Naive B cell (primary cell): ENCODE measurements at places on chromosomes 3 and 15.

DNA sequence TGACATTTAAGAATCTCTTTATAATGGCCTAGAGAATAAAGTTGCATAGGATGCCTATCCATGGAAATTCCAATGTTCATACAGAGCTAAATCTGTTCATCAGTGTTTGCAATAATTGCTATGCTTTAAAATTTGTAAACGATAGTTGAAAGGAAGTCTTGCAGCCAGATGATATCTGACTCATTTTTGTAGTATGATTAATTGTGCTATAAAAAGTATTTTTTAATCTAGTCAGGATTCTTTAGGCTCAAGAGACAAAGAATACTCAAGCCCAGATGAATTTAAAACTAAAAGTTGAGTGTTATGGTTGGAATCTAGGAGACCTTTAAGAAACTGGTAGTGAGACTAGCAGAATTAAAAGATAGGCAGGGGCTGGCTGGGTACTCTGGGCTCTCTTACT lies 50.5 kb downstream of the SUCNR1 start:
- H3K36me3 ChIP-seq: no peaks in the 10 kb centered on the region
- H3K27me3 ChIP-seq: no peaks in the 10 kb centered on the region
- H3K4me3 ChIP-seq: no peak overlapping the region
- H3K4me1 ChIP-seq: no peaks in the 10 kb centered on the region

DNA sequence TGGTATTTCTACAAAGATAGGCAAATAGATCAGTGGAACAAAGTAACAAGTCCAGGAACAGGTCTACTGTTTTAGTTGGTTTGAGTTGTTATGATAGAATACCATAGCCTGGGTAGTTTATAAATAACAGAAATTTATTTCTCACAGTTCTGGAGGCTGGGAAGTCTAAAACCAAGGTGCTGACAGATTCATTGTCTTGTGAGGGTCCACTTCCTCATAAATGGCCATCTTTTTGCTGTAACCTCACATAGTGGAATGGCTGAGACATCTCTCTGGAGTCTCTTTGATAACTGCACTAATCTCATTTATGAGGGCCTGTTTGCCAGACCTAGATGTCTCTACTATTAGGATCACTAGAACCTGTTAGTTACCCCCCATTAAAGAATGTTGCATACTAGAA lies 152.3 kb upstream of the MYRIP start:
- no peak for DNase-seq
- H3K36me3 ChIP-seq: no peaks in the 10 kb centered on the region
- H3K4me3 ChIP-seq: no peak overlapping the region
- H3K27me3 ChIP-seq: peaks cover 10% of the 10 kb centered on the region

DNA sequence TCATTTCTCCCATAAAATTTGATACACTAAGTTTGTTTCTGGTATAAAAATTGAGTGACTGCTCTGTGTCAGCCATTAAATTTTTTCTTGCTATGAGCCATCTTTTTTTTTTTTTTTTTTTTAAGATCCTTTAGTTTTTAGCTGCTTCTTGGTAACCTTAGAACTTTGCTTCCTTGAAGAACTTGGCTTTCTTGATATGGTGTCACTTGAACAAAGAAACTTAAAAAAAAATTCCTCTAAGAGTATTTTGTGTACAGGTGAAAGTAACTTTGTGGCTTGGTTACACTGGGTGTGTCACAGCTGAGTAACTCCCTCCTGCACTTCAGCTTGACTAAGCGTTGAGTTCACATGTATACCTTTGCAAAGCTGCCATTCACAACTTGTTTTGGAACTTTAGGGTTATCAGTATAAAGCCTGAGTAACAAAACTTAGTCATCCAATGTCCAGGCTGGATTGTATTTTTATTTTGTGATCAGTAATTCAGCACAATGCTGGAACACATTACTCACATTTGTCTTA lies 6.5 kb downstream of the CHD2 start:
- H3K27me3 ChIP-seq: no peaks in the 10 kb centered on the region
- peaks cover 11% of the 10 kb centered on the region for H3K36me3 ChIP-seq
- H3K4me3 ChIP-seq: peak overlapping the region; percentile 81
- peak; percentile 44 for DNase-seq
- H3K27ac ChIP-seq: peak overlapping the region; percentile 96

DNA sequence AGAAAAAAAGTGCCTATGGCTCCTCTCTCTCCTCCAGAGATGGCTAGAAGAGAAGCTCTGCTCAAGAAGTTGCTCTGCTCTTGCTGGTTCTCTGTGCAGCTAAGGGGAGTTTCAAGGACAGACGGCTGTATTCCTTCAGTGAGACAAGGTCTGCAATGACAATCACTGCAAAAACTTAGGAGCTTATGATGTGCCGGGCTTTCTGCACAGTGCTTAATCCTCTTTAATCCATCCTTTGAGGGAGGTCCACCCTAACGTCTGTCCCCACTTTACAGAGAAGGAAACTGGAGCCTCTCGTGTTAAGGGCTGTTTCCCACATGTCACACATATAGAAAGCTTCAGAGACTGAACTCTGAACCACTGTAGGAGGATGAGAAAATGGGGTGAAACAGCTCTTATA lies 260.6 kb downstream of the MEX3B start:
- H3K4me1 ChIP-seq: no peaks in the 10 kb centered on the region
- no peak for DNase-seq
- no peak overlapping the region for H3K27ac ChIP-seq
- H3K4me3 ChIP-seq: no peak overlapping the region

DNA sequence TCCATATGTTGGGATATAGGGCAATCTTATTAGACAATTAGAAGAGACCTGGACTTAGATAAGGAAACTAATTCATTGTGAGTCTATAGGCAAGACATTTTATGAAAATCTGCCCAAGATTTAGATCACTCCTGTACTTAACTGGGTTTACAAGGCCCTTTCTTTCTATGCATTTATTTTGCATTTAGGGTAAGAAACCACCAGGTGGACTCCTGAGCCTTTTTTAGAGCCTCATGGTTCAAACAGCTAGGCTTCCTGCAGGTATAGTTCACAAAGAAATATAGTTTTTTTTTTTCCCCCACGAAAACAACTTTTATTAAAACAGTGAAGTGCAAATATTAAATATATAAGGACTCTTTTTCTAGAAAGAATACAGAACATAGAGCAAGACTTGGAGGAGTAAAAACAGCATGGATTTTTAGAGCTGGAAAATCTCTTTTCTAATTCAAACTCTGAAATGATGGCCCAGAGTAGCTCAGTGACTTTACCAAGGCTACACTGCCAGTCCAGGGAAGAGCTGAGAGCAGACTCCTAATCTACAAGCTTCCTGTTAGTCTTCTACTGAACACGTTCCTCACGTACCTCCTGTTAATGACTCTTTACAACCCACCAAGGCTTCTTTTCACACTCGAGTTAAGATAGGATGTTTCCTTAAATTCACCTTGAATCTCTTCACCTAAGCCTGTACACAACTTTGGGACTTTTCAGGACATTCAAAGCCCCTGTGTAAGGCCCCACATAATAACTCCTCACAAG lies 400.9 kb upstream of the ATP11B start:
- H3K27ac ChIP-seq: no peak overlapping the region
- no peaks in the 10 kb centered on the region for H3K36me3 ChIP-seq
- no peaks in the 10 kb centered on the region for H3K4me1 ChIP-seq
- no peak for DNase-seq
- H3K4me3 ChIP-seq: no peak overlapping the region
